ENCODE measurements at places on chromosomes 1 and 21.

GRCh38 chr1:234398849-234399381 is 25.7 kb downstream of the COA6 start:
- DNase-seq: no peak

- DNase-seq: no peak
These were observed 76.1 kb upstream of the RGS2 start for GRCh38 chr1:192732787-192733186.

DNA sequence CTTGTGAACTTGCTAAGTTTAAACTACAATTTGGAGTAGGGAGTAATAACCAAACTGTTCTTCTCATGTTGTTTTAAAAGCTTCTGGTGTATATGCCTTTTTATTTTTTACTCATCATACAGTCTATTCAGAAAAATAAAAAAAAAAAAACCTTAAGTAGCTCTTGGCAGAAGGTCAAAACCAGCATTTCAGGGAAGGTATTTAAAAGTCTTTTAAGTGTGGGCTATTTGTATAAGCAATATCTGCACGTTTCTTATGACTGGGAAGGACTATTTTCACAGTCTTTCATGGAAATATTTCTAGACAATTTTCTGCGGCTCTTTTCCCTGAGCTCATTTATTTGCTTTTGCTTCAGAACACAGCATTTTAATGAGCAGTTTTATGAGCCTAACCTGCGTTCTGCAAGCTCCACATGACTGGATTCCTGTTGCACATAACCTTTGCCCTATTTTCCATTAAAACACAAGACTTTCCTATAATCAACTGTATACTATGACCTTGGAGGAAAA is 60.9 kb upstream of the C1orf105 start:
- DNase-seq: no peak

DNA sequence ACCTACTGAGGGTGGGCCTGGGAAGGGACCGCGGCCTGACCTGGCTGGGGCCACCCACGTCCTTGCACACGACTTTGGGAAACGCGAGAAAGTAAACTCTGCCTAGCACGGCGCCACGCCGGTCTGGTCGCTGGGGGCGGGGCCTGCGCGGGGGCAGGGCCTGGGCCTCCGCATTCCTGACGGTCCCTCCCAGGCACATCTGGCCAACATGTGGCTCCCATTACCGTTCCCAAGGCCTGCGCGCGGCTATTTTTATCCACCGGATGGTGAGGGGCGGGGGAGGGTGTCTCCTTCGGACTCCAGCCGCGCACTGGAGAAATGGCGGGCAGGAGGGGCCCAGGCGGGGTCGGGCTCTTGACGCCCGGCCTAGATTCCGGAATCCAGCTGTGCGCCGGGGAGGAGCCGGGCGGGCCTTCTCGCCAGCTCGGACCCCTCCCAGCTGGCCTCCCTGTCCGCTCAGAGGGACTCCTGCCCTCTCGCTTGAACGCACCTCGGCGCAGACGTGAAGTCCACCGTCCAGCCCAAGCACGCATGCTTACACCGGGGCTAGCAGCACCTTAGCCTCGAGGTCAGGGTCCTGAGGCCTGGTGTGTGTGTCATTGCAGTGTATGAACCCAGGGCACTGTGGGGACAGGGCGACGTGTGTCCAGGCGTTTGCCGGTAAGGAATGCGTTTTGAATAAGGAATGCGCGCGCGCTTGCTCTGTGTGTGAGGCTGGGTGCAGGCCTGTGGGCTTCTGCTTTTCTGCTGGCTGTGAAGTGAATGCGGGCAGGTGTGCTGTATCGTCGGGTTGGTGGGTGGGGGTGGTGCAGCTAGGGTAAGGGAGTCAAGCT is 2.1 kb downstream of the EVA1B start:
- DNase-seq: no peak

DNA sequence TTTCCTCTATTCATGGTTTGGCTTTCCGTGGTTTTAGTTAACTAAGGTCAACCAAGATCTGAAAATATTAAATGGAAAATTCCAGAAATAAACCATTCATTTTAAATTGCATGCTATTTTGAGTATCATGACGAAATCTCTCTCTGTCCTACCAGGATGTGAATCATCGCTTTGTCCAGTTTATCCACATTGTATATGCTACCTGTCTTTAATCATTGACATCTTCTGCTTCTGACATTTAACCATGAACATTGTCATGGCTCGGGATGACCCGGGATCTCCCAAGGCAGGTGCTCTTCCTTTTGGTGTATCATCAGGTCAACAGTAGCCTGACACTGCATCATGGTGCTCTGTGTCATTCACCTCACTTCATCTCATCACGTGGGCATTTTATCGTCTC is 125.5 kb upstream of the HNRNPU start:
- no peak for DNase-seq

GRCh38 chr1:118073648-118074435 is 111.2 kb downstream of the SPAG17 start:
- no peak for DNase-seq

- DNase-seq: no peak
These were observed 169.2 kb downstream of the LMX1A start for GRCh38 chr1:165187031-165188009.

DNA sequence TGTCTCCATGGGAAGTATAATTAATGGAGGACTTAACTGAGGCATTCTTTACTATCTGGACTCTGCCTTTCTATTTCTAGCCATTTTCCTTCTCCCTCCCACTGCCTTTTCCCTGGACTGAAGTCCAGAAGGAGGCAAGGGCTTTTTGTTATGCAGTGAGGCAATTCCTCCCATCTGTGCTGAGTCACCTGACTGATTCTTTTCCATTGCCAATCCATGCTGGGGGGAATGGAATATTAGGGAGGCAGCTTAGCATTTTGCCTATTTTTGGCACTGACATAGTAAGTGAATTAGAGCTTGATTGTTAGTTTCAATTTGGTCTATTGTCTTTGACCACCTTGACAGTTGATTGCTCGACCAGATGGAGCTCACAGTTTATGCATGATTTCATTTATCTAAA is 1000.6 kb upstream of the PRMT6 start:
- no peak for DNase-seq

- DNase-seq: no peak
These were observed 20.8 kb downstream of the NAV1 start for GRCh38 chr1:201559679-201560162.

GRCh38 chr1:54610601-54611580 is 12.4 kb downstream of the FAM151A start:
- DNase-seq: no peak

GRCh38 chr21:29583424-29583924 is 284.8 kb downstream of the BACH1 start:
- no peak for DNase-seq

GRCh38 chr1:205595861-205596260 is 36.0 kb downstream of the ELK4 start:
- DNase-seq: no peak

DNA sequence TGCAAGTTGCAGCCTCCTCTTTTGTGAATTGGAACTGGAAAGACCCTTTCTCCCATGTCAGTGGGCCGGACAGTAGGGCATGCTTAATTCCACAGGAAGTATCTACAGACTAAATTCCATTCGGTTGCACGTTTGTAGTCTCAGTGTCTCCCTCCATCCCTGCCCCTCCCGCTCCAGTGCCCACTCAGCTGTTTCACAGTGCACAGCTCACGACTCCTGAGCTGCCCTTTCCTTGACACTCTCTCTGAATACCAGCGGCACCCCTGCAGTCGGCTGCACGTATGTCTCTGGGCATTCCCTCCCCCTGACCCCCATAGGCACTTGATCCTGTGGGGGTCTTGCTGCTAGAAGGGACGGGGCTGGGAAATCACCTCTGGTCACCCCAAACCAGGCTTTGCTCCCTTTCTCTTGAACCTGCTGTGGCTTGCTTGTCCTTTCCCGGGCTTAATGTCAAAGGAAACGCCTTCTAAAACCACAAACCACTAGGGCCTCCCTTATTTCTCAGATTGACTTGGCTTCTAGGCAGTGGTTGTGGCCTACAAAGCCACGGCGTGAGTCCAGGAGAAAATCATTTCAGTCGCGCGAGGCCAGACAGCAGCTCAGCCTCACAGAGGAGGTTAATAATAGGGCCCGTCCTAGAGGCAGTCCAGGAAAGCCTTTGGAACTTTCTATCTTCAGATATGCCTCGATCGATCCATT is 365.3 kb upstream of the PROX1 start:
- no peak for DNase-seq

DNA sequence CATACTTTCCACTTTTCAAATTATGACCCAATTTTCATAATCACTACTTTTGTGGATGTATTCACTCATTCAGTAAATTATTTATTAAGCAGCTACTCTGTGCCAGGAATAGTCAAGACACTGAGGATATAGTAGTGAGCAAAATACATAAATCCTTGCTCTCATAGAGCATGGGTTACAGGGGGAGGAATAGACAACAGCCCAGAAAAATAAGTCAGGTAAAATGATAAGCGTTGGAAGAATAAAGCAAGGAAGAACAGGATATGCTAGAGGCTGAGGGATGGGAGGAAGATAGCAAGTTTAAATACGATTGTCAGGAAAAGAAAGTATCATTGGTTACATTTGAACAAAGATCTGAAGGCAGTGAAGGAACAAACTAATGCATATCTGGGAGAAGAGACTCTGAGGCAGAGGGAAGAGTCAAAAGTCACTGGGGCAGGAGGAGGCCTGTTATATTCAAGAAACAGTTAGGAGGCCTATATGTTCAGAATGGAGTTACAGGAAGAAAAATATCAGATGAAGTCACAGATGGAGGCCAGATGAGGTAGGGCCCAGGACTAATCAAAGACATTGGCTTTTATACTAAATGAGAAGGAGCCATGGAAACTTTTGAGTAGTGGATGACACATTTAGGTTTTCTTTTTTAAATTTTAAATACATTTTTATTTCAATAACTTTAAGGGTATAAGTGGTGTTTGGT is 42.9 kb downstream of the SEC22B start:
- no peak for DNase-seq

DNA sequence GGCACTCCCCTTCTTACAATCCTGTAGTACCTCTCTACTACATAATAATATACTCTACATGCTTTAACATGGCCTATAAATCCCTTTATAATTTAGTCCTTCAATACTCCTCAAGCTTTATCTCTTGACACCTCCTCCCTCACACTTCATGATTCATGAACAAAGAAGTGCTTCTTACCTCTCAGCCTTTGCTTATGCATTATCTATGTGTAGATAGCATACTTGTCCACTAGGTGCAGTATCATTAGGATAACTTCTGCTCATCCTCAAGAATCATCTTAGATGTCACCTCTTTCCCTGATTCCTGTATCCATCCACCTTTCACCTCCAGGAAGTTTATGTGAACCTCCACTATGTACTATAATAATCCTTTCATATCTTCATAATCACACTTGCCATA is 74.4 kb downstream of the COL24A1 start:
- no peak for DNase-seq

DNA sequence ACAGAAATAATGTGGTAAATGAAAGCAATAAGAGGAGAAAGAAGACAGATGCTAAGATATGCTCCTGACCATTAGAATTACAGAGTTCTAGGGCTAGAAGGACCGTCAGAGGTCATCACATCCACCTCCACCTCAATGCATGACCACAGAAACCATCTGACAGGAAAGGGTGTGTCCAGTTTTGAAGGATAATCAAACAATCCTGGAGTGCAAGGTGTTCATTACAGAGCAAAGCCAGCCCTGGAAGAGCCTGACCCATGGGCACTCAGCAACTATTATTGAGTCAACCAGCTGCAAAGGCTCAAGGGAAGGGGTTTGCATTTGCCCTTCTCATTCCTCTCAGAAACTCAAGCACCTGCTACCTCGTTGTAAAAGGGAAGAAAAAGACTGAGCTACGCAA is 46.4 kb downstream of the TOR1AIP2 start:
- no peak for DNase-seq

DNA sequence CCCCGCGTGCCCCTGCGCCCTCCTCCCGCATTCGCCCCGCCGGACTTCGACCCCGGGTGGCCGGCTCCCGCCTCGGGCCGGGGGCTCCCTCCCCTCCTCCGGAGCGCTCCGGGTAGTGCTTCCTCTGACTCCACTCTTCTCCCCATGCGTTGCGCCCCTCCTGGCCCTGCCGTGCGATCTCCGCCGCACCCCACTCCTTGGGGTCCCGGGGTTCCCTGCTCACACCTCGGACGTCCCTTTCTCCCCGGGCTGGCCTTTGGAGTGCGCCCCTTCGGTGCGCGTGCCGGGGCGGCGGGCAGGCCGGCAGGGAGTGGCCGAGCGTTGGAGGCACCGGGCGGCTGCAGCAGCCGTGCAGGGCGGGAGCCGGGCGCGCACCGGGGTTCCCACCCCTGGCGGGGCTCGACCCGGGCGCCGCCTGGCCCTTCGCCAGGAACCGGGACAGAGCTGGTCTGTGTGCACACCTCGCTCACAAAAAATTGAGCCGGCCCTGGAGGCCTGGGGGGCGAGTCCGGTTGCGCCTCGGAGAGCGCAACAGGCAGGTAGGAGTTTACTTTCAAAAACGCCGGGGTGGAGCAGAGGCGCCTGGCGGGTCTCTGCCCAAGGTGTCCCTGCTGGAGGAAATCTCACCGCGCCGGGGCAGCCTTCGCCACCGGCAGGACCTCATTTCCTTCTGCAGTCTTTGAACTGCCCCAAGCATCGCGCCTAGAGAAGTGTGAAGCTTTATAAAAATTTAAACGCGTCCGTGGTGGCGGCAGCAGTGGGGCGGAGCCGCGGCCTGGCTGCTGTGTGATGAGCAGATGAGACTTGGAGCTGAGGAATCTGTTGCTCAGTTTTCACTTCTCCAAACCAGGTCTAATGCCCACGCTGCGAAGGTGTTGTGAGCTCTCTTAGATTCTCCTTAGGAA is 650 bp downstream of the VANGL1 start:
- no peak for DNase-seq

All from amygdala (tissue), 56 donors.